ENCODE measurements at places on chromosomes 13 and 19. TPM values are rescaled to one million over a fixed set of nuclear protein-coding genes. Genes with fewer than 3 reads are reported as not detected.
A peak's percentile ranks its signal among the peaks of the same experiment; 100 is the strongest.

The POGLUT2 gene
- 6.8 TPM for total RNA-seq

The TNNT1 gene
- 2.2 TPM for total RNA-seq

The FGF22 gene
- total RNA-seq, result not detected

The SPACA7 gene
- not detected for total RNA-seq

The ITGBL1 gene
- 0.81 TPM for total RNA-seq

GRCh38 chr13:24631922-24632321 is 48.3 kb upstream of the ATP12A start:
- no peaks in the 10 kb centered on the region for H3K4me1 ChIP-seq
- H3K4me3 ChIP-seq, result no peak overlapping the region
- no peaks in the 10 kb centered on the region for H3K36me3 ChIP-seq
- DNase-seq, result no peak
- H3K27ac ChIP-seq, result no peak overlapping the region
- H3K27me3 ChIP-seq, result no peaks in the 10 kb centered on the region

DNA sequence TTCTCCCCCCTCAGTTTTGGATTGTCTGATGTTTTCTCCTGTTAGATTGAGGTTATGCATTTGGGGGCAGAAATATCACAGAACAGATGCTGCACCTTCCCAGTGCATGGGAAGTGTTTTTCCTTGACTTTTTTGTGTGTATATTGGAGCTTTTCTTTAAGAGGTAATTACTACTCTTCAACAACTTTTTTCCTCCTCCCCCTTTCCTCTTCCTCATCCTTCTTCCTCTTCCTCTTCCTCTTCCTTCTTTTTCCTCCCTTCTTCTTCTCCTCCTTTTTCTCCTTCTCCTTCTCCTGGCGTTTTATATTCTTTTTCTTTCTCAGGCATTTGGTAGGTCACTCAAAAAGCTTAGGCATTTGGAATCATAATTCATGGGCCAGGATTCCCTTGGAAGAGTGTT is 18.1 kb upstream of the SPATA13 start:
- no peaks in the 10 kb centered on the region for H3K36me3 ChIP-seq
- H3K27ac ChIP-seq, result no peak overlapping the region
- no peak for DNase-seq

DNA sequence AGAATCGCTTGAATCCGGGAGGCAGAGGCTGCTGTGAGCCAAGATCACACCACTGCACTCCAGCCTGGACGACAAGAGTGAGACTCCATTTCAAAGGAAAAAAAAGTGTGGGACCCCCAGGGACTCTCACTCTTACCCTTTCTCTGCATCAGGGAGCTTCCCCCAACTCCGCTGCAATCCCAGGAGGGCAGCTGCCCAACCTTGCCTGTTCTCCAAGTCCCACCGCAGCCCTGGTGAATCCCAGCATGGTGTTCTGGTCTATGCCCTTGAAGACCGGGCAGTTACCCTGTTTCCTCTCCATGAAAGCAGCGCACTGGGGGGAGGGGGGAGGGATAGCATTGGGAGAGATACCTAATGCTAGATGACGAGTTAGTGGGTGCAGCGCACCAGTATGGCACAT is 35.7 kb upstream of the DPRX start:
- H3K4me1 ChIP-seq, result no peaks in the 10 kb centered on the region
- H3K27ac ChIP-seq, result no peak overlapping the region
- no peaks in the 10 kb centered on the region for H3K36me3 ChIP-seq
- H3K4me3 ChIP-seq, result no peak overlapping the region

GRCh38 chr13:73720216-73720840 is 413.9 kb downstream of the KLF12 start:
- H3K27ac ChIP-seq, result no peak overlapping the region
- H3K4me1 ChIP-seq, result no peaks in the 10 kb centered on the region
- no peak for DNase-seq
- H3K27me3 ChIP-seq, result no peaks in the 10 kb centered on the region
- no peaks in the 10 kb centered on the region for H3K36me3 ChIP-seq

DNA sequence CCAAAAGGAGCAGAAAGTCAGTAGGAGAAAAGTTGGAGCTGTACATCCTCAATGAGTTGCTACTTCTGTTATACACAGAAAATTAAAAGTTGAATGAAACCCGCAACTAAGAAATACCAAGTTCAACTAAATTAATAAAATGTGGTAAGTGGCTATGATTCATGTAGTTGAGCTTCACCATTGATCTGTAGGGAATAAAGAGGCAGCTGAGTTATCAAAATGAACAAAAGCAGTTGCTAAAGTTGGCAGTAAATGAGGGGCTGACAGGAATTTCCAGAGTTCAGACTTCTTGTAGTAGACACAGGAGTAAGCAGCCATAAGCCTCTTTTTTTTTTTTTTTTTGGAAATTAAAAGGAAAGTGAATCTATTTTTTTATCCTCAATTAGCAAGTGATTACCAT is 234.6 kb downstream of the POSTN start:
- no peaks in the 10 kb centered on the region for H3K27me3 ChIP-seq
- no peaks in the 10 kb centered on the region for H3K4me1 ChIP-seq
- H3K4me3 ChIP-seq, result no peak overlapping the region
- DNase-seq, result no peak

- no peaks in the 10 kb centered on the region for H3K27me3 ChIP-seq
- no peak overlapping the region for H3K4me3 ChIP-seq
- H3K4me1 ChIP-seq, result peaks cover 3% of the 10 kb centered on the region
- DNase-seq, result peak; percentile 72
- H3K36me3 ChIP-seq, result no peaks in the 10 kb centered on the region
Observed at GRCh38 chr13:31951215-31951678, 80.3 kb upstream of the FRY start.

DNA sequence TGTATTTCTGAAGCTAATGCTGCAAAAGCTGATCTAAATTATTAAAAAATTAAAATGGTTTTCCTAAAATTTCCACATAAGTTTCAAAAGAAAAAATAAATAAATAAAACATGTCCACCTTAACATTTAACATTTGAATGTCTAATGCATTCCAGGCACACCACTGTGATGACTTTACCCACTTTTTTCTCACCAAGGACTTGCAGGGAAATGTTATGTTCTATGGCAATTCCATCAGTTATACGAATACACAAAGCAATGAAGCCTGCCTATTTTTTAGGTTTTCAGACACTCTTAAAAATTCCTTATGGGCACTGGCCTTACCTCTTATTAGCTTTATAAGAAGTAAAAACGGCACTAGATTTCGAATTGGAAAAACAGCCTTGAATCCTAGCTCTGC is 10.2 kb downstream of the TSC22D1 start:
- DNase-seq, result no peak
- H3K4me1 ChIP-seq, result no peaks in the 10 kb centered on the region
- H3K27me3 ChIP-seq, result no peaks in the 10 kb centered on the region

DNA sequence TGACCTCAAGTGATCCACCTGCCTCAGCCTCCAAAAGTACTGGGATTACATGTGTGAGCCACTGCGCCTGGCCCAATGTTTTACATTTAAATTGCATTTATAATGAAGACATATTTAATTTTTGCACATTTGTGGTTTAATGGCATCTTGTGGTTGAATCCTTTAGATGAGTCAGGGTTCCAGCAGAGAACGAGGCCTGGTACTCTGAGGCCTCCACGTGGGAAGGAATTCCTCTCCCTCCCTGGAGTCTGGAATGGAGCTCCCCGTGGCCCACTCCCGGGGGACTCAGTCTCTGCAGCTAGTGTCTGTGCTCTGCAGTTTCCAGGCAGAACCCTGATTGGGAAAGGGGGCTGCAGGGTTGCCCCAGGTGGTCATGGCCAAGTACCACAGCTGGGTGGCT is 24.2 kb downstream of the ZFR2 start:
- no peaks in the 10 kb centered on the region for H3K4me1 ChIP-seq
- no peak for DNase-seq
- H3K4me3 ChIP-seq, result no peak overlapping the region
- no peaks in the 10 kb centered on the region for H3K36me3 ChIP-seq

DNA sequence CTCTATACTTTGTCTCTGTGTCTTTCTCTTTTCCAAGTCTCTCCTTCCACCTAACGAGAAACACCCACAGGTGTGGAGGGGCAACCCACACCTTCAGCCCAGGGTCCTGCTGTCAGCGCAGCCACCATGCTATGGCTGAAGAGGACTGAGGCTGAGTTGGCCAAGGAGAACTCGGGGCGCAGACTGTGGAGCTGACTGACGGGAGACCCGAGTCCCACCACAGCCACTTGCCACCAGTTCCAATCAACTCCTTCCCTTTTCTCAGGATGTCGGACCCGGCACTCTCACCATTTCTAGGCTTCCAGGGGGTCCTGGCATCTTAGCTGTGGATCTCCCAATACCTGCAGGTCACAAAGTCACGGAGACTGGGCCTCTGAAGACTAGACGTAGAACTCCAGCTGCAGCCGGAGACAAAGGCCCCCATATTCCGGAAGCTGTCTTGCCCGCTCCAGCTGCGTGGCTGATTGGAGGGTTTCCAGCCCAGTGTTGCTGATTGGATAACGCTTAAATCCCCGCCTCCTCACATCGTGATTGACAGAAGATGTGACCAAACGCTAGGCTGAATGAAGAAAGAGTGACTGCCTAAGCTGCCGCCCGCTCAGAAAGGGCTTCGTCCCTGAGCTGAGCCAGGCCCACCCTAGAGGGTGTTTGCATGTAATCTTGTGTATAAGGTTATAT is 63.6 kb downstream of the ZNF429 start:
- peak; percentile 94 for DNase-seq
- H3K36me3 ChIP-seq, result no peaks in the 10 kb centered on the region
- H3K4me3 ChIP-seq, result peak overlapping the region; percentile 61
- no peaks in the 10 kb centered on the region for H3K27me3 ChIP-seq
- no peaks in the 10 kb centered on the region for H3K4me1 ChIP-seq

DNA sequence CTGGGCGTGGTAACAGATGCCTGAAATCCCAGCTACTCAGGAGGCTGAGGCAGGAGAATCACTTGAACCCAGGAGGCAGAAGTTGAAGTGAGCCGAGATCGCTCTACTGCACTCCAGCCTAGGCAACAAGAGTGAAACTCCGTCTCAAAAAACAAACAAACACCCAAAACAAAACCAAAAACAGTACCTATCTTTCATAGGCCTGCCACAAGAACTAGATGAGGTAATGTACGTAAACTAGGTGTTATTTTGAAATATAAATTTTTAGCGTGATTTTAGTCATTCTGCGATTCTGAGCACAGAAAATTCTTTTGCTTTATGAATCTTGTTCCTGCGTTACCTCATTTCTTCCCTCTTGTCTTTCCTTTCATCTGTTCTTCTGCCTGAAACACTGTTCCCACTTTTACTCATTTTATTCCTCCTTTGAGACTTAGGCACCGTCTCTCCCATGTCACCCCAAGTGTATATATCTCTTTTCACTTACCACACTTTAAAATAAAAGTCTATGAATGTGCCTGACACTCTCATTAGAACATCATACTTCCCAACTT is 238.2 kb upstream of the HTR2A start:
- no peaks in the 10 kb centered on the region for H3K36me3 ChIP-seq
- H3K4me3 ChIP-seq, result no peak overlapping the region
- no peak overlapping the region for H3K27ac ChIP-seq

DNA sequence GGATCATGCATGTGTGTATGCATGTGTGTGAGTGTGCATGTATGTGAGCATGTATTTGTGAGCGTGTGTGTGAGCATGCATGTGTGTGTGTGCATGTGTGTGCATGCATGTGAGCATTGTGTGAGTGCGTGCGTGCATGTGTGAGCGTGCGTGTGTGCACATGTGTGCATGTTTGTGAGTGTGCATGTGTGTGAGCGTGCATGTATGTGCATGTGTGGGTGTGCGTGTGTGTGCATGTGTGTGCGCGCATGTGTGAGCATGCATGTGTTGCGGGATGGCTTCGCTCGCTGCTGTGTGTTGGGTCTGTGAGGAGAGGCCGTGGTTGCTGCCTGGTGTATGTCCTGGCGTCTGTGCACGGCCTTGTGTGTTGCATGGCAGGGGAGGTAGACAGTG is 32.4 kb downstream of the PAK4 start:
- H3K27me3 ChIP-seq, result no peaks in the 10 kb centered on the region
- H3K4me1 ChIP-seq, result peaks cover 63% of the 10 kb centered on the region
- DNase-seq, result no peak
- H3K27ac ChIP-seq, result no peak overlapping the region
- H3K36me3 ChIP-seq, result no peaks in the 10 kb centered on the region

DNA sequence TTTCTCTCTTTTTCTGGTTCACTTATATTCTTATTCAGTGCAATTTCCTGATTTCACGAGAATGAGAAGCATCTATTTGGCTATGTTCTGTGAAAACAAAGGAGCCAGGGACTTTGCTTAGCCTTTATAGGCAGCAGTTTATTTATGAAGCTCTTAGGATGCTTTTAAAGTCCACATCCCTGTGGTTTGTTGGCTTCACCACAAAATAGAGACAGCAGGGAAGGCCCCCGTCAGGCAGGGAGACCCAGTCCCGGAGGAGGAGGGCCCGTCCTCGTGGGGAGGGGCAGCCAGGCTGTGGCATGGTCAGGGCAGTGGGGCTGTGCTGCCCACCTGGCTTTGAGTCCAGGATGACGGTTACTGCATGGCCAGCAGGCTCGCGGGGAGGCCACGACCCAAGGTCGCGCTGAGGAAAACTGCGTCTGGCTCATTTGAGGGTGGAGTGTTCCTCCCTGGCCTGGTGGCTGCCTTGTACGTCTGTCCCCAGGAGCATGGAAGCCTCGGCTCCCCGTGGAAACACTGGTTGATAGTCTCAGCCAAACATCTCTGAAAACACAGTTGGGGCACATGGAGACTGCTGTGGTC is 92.7 kb downstream of the ATP11A start:
- H3K4me3 ChIP-seq, result no peak overlapping the region
- peak overlapping the region; percentile 44 for H3K27ac ChIP-seq
- H3K27me3 ChIP-seq, result no peaks in the 10 kb centered on the region
- H3K4me1 ChIP-seq, result peaks cover 30% of the 10 kb centered on the region
- DNase-seq, result no peak

DNA sequence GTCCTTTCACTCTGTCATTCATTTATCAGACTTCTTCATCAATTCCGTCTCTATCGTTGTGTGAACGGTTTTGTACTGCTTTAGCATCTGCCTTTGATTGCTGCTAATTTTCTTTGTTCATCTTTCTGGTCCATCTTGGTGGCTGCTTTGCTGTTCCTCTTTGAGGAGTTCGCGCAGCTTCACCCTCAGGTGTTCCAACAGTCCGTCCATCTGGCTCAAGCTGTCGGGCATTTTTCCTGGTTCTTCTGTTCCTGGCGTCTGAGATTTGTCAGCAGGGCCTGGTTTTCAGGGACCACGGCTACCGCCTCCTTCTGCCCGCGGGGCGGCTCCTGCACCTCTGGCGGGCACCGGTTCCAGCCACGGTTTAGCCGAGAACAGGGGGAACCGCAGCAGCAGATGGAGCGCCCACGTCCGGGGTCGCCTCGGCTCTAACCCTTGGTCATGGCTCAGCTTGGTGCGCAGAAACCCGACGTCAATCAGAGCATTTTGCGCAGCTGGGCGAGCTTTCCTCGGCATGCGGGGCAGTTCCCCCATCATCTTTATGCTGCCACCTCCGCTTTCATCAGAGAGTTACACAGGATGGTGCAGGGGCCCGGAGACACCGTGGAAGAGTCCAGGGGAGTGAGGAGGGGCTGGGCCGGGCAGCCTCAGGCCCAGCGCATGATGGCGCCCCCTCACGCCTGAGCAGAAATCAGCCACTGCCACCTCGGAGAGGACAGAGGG is 89.5 kb downstream of the ZNF100 start:
- no peaks in the 10 kb centered on the region for H3K36me3 ChIP-seq
- peaks cover 4% of the 10 kb centered on the region for H3K4me1 ChIP-seq
- no peak for DNase-seq
- H3K27me3 ChIP-seq, result no peaks in the 10 kb centered on the region
- H3K27ac ChIP-seq, result no peak overlapping the region
- no peak overlapping the region for H3K4me3 ChIP-seq

GRCh38 chr13:40598569-40598968 is 67.9 kb downstream of the FOXO1 start:
- H3K4me3 ChIP-seq, result no peak overlapping the region
- no peaks in the 10 kb centered on the region for H3K27me3 ChIP-seq
- DNase-seq, result peak; percentile 86
- no peaks in the 10 kb centered on the region for H3K36me3 ChIP-seq
- H3K4me1 ChIP-seq, result no peaks in the 10 kb centered on the region

- H3K4me3 ChIP-seq, result no peak overlapping the region
- H3K27me3 ChIP-seq, result no peaks in the 10 kb centered on the region
- no peak overlapping the region for H3K27ac ChIP-seq
- no peaks in the 10 kb centered on the region for H3K4me1 ChIP-seq
- H3K36me3 ChIP-seq, result no peaks in the 10 kb centered on the region
- no peak for DNase-seq
Observed at GRCh38 chr13:32951580-32951979, 64.6 kb upstream of the KL start.
